Upper lobe of right lung (tissue), 1 donor: ENCODE measurements at places on chromosomes 2 and 18. TPM values are rescaled to one million over a fixed set of nuclear protein-coding genes. Genes with fewer than 3 reads are reported as not detected.

- no peaks in the 10 kb centered on the region for H3K4me1 ChIP-seq
- no peak overlapping the region for H3K4me3 ChIP-seq
- H3K27ac ChIP-seq = no peak overlapping the region
- no peak for DNase-seq
- no peaks in the 10 kb centered on the region for H3K36me3 ChIP-seq
Measured at GRCh38 chr2:122565364-122565763, 809.9 kb downstream of the TSN start.

- no peak for DNase-seq
- no peak overlapping the region for H3K27ac ChIP-seq
- H3K27me3 ChIP-seq = no peaks in the 10 kb centered on the region
- no peak overlapping the region for H3K4me3 ChIP-seq
Measured at GRCh38 chr2:48870503-48870902, 115.0 kb upstream of the LHCGR start.

DNA sequence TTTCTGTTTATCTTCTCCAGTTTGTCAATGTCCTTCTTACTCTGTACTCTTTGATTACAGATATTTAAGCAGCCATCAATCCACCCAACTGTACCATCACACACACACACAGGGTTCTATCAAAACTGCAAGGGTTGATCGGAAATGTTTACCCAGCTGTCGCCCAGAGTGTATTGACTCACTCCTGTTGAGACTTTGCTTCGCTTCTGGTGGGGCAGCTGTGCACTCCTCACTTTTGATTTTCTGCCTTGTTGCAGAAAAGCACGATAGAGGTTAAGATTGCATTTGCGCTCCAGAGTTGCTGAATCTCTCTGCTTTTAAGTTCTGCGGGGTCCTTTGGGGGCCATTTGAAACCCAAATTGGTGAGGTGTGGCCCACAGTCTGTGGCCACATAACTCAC is 216.2 kb downstream of the SETBP1 start:
- H3K27ac ChIP-seq = no peak overlapping the region
- no peak for DNase-seq
- H3K27me3 ChIP-seq = no peaks in the 10 kb centered on the region
- no peak overlapping the region for H3K4me3 ChIP-seq
- H3K36me3 ChIP-seq = no peaks in the 10 kb centered on the region

DNA sequence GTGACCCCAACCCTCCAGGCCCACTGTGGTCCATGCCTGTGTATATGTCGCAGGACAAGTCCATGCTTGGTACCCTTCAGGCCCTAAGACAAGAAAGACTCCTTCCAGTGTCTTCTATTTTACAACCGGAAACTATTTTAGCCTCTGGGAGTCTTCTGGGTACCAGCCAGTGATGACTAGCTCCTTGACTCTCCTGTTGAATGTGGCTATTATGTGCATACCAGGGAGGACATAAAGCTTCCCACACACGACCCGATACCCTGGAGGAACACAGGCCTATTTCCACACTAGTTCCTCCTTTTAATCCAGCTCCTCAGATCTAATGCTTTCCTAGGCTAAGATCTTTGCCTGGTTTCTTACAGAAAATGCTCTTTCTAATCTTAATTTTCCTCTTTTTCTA is 178.1 kb downstream of the NCKAP5 start:
- no peaks in the 10 kb centered on the region for H3K4me1 ChIP-seq
- H3K36me3 ChIP-seq = no peaks in the 10 kb centered on the region
- no peaks in the 10 kb centered on the region for H3K27me3 ChIP-seq
- no peak for DNase-seq
- H3K27ac ChIP-seq = no peak overlapping the region

DNA sequence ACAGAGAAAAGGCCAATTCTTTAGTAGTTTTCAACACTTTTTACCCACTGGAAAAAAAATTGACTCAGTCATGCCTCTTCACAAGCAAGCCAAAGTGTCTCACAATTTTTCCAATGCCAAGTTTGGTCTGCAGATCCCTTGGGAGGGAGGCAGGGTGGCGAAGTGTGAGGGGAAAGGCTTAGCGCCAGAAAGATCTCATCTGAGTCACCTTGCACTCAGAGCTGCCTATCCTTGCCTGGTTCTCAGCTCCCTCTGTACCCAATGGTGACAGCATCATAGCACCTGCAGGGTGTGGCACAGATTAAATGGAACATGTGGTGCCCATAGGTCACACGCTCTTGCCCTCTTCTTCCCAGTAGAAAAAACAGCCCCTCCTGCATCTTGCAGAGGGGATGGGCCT is 55.2 kb upstream of the GYPC start:
- no peak overlapping the region for H3K4me3 ChIP-seq
- H3K27ac ChIP-seq = no peak overlapping the region
- no peak for DNase-seq
- H3K4me1 ChIP-seq = no peaks in the 10 kb centered on the region
- no peaks in the 10 kb centered on the region for H3K27me3 ChIP-seq
- H3K36me3 ChIP-seq = no peaks in the 10 kb centered on the region

IL37 gene
- total RNA-seq = not detected

MTA3 gene
- total RNA-seq = 34.3 TPM
